ENCODE measurements at places on chromosomes 1 and 21.
A peak's percentile ranks its signal among the peaks of the same experiment; 100 is the strongest.

DNA sequence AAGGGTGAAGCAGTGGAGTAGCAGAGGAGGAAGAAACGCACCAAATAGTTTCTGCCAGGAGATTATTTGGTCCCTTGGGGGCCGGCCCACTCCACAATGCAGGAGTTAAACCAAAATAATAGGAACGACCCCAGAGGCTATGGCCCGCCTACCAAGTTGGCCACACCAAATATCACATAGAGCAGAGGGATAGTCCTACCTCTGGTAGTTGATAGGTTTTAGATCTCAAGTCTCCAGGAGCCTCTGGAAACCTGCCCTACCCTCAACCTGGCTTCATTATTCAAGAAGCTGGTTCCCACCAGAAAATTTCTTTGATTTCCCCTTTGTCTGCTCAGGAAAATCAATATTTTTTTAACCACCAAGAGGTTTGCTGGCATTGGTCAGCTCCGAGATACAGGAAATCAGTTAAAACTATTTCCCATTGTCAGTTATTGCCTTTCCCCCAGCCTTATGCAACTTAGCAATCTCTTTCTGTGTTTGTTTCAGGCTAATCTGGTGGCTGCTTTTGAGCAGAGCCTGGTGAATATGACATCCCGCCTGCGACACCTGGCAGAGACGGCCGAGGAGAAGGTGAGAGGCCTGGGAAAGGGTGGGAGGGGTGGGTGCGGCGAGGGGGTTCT lies 35.5 kb upstream of the IPO9 start:
- DNase-seq = no peak

DNA sequence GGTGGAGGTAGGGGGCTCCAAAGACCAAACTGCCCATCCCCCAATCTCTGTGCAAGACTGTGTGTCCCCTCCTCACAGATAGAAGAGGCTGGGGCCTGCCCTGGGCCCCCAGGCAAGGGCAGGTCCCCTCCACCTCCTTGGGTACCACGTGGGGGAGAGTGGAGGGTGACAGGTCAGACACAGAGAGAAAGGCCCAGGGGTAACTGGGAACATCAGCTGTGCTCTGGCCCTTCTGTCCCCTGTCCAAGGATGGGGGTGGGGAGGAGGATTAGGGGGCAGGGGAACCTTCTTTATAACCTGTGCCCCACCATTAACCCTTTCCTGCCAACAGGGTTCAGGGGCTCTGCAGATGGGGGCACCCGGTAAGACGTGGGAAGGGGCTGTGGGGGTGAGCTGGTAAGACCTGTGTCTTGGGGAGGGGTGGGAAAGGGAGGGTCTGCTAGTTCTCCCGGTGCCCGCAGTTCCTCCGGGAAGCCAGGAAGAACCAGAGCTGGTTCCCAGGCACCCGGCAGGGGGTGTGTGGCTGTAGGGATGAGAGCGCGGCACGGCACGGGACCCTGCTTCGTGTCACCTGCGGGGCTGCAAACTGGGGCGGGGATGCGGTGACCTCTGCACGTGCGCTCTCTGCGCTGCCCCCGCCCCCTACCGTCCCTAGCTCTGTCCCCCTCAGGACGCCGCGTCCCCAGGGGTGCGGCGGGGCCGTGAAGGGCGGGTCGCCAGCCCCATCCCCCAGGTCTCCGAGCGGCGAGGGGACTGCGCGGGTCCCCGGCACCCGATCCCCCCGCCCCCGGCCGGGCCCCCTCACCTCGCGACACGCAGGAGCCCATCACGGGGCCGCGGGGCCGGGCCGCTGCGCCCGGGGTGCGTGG lies 601 bp downstream of the FAM131C start:
- no peak for DNase-seq

GRCh38 chr1:231966983-231967382 lies 340.4 kb downstream of the DISC1 start:
- DNase-seq = no peak

GRCh38 chr1:183844806-183845205 lies 39.9 kb downstream of the RGL1 start:
- DNase-seq = no peak

DNA sequence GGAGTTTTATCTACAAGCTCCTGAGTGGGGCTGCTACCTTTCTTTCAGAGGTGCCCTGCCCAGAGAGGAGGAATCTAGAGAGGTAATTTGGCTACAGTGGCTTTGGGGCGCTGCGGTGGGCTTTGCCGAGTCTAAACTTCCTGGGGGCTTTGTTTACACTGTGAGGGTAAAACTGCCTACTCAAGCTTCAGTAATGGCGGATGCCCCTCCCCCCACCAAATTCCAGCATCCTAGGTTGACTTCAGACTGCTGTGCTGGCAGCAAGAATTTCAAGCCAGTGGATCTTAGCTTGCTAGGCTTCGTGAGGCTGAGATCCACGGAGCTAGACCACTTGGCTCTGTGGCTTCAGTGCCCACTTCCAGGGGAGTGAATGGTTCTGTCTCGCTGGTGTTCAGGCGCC lies 43.9 kb downstream of the SWT1 start:
- no peak for DNase-seq

- DNase-seq = peak; percentile 90
Observed at GRCh38 chr1:204520834-204521709, 4.9 kb downstream of the MDM4 start.

DNA sequence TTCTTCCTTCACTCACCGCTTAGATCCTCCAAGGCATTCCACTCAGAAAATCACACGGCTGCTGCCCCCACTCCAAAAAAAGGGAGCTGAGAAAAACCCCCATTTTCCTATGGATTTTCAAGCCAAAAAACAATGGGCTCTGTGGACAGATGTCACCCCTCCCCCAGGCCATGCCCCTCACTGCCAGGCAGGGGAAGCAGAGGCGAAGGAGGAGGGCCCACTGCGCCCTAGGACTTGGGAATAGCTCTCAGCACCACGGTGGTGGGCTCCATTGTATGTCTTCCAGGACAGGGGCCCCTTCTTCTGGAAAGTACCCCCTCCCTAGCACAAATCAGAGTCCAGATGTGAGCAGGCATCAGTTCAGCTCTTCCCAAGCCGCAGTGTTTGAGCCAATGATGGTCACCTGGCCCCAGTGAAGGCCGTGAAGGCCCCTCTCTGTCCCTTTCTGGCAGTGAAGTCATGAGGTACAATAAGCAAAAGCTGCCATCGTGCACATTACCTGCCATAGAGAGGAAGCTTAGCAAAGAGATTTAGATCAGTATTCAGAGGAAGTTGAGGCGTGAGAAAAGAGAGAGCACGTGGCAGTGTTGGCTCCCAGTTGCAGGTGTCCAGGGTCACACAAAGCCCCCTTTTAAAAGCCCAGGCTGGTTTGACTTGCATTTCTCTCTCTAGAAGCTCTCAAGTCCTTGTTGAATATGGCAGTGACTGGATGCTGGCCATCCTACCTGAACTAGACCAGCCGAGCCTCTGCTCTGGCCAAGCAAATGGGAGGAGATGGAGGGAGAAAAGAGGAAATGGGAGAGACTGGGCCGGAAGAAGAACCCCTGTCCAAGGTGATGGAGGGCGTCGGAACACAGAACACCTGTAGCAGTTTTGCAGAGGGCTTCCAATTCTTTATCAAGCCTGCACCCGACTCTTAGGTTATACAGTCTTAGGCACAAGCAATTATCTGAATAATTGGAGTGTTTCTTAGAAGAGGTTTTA lies 149.0 kb downstream of the TOMM20 start:
- DNase-seq = no peak

DNA sequence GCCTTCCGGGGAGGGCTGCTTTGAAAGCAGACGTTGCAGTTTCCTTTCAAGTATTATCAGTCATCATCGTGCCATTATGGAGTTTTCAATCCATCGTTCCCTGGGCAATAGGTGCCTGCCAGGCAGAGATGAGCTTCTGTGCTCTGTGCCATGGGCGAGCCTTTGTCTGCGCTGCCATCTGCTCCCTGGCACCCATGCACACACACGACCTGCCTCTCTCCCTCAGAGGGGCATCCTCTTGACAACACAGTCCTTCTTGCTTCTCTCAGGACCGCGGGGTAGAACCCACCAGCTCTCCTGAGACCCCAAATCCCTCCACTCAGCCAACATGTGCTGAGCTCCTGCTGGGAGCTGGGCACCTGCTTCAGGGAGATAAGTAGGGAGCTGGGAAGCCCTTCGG lies 149.3 kb downstream of the HMGB4 start:
- DNase-seq = no peak

DNA sequence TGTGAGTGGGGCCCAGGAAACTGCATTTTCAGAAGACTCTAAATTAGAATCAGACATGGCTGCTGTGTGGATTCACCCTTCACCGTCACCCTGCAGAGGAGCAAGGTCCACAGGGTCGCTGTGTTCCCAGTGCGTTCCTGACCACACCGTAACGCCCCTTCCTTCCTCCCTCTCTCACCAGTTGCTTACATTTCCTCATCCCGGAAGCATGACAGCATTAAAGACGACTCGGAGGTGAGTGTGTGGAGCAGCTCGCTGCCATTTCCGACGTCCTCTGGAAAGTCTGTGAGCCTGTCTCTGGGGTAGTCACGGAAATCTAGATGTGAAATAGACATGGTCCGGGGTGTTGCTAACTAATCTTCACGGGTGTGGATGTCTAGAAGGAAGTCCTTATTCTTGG lies 45.9 kb downstream of the FAAP20 start:
- no peak for DNase-seq

- no peak for DNase-seq
Observed at GRCh38 chr1:29324771-29325351, 88.5 kb downstream of the PTPRU start.

- DNase-seq = no peak
Observed at GRCh38 chr1:101451888-101452287, 215.1 kb downstream of the S1PR1 start.

DNA sequence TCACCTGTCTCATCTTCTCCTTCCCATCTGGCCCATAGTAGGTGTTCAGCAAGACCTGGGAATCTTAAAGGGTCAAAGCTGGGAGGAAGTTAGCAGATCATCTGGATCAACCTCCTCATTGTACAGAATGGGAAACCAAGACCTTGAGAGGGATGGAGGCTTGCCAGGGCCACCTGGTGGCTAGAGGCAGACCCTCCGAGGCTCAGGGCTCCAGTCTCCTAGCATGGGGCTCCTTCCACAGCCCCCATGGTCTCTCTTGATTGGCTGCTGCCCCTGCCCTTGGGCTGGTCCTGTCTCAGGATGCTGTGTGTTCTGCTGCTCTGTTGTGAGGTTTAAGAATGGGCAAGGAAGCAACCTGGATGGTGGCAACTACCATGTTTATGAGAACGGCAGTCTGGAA lies 68.7 kb upstream of the CNTN2 start:
- DNase-seq = no peak

- DNase-seq = no peak
Observed at GRCh38 chr1:170666541-170667254, 2.8 kb downstream of the PRRX1 start.

GRCh38 chr1:240093120-240093961 lies 1.7 kb downstream of the FMN2 start:
- no peak for DNase-seq

- DNase-seq = no peak
Observed at GRCh38 chr1:5798151-5798730, 194.0 kb downstream of the NPHP4 start.

DNA sequence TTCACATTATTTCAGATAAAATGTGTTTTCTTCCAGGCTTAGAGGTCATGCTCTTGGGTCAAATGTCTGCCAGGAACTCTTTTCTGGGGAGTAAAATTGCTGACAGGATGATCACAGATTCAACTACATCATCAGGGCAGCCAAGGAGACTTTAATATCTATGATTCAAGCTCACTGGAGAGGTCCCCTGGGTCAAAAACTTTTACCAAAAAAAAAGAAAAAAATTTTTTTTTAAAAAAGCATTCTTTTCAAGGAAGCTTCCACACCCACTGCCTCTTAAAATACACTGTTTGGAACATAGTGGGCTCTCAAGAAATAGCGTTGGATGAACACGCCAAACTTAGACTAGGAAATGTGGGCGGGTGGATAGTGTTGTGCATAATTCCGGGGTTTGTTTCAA lies 81.3 kb downstream of the TIAM1 start:
- no peak for DNase-seq

- DNase-seq = no peak
Observed at GRCh38 chr1:71081697-71082080, 854 bp upstream of the ZRANB2 start.

DNA sequence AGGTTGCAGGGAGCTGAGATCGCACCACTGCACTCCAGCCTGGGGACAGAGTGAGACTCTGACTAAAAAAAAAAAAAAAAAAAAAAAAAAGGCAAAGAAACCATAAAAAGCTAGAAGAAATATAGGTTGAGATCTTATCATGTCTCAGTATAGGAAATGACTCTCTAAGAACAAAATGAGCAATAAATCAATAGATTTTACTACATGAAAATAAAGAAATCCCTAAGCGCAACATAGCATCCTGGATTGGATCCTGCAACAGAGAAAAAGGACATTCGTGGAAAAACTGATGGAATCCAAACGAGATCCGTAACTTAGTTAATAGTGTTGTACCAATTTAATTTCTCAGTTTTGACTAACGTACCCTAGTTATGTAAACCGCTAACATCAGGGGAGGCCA lies 35.3 kb downstream of the SLC1A7 start:
- no peak for DNase-seq

- DNase-seq = no peak
Observed at GRCh38 chr1:22676916-22677583, 24.0 kb downstream of the C1QB start.

DNA sequence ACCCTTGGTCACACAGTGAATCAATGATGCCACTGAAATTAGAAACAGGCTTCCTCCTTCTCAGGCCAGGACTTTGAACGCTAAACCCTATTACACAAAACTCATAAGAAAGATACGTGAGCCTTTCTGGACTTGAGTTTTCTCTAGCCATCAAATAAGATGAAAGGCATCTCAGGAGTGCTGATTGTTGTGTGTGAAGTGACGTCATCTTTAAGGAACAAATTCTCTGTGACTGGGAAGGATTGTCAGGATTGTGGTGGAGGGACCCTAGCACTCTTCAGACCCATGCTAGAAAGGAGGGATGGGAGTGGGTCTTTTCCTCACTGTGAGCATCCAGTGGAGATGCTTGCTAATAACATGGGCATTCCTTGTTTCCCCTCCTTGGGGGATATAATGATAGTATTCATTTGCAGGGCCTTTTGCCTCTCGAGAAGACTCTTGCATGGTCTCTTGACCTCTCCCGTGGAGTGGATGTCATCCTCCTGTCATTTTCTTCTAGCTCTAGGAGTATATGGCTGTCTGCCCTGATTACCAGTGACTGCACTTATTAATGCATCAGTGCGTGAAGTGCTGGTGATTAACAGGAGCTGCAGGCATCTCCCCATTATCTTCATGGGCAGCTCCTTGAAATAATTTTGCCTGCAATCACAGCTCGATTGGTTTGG lies 39.9 kb downstream of the SPATA46 start:
- DNase-seq = no peak

DNA sequence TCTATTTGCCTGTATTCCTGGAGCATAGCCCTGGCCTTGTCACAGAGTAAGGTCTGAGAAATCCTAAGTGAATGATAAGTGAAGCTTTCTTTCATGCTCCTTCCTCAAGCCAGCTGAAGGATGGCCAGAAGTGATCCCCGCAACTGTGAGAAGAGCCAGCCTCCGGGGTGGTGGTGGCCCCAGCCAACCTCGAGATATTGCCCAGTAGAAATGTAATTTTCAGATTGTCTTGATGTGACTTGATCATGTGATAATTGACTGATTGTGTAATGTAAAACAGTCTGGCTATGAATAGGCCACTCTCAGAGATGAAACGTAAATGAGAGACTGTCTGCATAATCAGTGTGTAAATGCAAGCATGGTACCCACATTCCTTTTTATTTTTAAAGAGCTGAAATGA lies 242.4 kb upstream of the CAMK1G start:
- DNase-seq = no peak

GRCh38 chr1:100851726-100852125 lies 42.9 kb downstream of the EXTL2 start:
- no peak for DNase-seq

GRCh38 chr1:62131093-62131725 lies 63.4 kb upstream of the L1TD1 start:
- DNase-seq = peak; percentile 61

All from IMR-90 (cell line).